ENCODE measurements at places on chromosomes 1 and 21.

DNA sequence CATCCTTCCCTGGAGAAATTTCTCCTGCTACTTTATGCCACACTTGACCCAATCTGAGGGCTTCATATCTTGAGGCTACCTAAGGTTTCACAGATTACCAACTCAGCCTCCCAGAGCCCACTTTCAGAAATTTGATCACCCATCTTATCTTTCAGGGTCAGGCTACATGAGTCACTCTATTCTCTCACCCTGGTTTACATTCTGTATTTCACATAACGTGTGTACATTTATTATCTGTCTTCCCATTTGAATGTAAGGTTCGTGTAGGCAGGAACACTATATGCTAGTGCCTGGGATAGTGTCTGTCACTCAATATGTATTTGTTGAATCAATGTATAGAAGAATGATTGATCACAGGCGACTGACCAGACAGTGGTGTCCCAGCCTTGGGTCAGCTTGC lies 124.8 kb downstream of the UBE2U start:
- no peak for DNase-seq

DNA sequence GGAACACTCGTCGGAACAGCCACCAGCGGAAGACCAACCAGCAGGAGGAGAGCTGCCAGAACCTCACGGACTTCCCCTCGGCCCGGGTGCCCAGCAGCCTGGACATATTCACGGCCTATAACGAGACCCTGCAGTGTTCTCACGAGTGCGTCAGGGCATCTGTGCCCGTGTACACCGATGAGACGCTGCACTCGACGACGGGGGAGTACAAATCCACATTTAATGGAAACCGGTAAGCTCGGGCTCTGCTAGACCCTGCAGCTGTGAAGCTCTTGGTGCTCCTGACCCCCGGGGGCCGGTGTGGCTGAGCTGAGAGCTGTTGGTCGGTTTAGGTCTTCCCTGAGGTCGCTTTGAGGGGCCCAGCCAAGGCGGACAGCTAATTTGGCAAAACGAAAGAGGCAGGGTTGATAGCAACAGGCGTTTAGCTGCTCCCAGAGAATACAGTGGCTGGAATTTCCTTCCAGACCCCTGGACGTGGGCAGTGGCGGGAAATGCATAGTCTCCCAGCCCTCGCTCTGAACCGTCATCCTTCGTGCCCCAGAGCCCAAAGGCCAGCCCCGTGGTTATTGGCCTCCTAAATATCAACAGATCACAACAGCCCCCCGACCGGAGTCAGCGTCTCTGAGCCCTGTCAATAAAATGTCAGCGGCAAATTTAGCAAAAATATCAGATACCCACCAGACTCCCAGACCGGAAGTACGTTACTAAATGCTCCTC lies 118.0 kb downstream of the AJAP1 start:
- no peak for DNase-seq

DNA sequence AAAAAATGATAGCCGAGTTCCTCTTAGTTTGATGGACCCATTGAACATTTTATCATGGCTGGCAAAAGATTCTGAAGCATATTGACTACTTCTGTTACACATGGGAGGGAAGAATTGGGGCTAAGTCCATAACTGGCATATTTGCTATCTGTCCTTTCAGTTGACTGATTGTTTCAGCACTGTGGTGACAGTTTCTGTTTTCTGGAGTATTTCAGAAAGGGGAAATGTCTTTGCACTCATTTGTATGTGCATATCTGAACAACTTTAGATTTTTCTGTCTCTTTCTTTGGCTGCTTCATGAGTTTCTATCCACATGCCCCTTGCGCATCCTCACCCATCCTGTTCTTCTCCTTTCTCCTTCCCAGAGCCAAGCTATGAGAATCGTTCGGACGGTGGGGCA lies 33.2 kb downstream of the SPATA46 start:
- no peak for DNase-seq

GRCh38 chr1:25056536-25056935 lies 126.5 kb upstream of the RUNX3 start:
- no peak for DNase-seq

DNA sequence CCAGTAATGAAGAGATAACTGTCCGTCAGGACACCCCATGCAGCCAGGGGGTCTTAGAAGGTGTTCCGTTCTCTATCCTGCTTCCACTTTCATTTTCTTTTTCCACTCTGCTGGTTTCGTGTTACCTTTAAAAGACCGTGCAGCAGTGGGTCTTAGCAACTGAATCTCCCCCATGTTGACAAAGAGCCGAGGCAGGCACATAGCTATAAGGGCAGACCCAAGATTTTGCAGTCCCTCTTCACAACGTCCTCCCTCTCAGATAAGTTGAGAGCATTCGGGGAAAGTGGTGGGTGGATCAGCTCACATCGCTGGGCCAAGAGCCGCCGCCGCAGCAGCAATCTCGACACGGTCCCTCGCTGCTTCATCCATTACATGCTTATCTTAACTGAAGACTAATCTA lies 355.5 kb downstream of the LMO4 start:
- DNase-seq: peak; percentile 1

- no peak for DNase-seq
Measured at GRCh38 chr1:150383631-150384324, 19.8 kb downstream of the RPRD2 start.

- no peak for DNase-seq
Measured at GRCh38 chr1:13948396-13948795, 248.4 kb downstream of the PRDM2 start.

GRCh38 chr1:10070206-10070605 lies 37.4 kb downstream of the UBE4B start:
- no peak for DNase-seq

DNA sequence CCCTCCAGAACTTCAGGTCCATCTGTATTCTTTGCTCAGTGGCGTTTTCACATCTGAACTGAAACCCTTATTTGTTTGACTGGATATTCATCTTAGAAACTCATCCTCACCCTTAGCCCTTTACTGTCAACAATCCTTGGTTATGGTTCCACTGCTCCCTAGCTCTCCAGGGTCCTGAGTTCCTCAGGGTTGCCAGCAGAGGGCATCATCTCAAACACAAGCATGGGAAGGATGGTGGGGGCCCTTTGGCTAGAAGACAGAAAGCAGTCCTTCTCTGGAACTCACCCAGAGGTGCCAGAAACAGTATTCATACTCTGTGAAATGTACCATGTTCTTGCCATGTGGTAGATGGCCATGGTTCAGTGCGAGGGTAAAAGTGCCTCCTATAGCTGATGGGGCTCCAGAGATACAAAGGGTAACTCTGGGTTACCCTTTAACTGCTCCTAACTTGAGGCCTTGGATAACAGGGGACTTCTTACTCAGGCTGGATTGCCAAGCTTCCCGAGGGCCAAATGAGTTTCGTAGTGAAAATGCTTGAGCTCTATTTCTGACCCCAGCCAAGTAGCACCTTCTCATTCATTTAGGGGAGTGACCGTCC lies 11.3 kb downstream of the NCSTN start:
- DNase-seq: no peak

DNA sequence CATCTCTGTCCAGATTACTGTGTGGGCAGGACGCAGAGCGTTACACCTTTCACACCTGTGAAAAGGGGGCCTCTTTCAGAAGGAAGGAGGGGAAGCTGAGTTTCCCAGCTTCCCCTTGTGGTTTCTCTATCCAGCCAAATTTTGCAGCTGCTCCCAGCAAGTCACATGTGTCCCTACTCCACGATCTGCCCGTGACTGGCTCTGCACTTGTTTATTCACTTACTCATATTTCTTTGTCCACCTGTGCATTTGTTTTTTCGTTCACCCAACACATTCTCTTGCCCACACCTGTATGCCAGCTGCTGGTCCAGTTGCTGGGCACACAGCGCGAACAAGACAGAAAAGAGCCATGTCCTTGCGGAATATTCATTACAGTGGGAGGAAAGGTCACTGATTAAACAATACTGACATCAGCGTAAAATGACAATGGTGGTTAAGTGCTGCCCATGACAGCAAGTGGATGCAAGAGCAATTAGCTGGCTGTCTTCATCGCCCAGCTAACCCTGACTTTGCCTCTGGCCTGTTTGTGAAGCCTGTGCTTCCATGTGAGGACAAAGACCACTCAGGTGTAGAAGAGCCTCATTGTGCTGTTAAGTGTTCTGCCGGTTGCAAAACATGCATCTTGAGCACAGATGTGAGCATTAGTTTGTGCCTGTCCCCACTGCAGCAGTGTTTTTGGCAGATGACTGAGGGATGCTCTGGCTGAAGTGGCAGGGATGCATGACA lies 28.6 kb upstream of the NEK2 start:
- DNase-seq: no peak

DNA sequence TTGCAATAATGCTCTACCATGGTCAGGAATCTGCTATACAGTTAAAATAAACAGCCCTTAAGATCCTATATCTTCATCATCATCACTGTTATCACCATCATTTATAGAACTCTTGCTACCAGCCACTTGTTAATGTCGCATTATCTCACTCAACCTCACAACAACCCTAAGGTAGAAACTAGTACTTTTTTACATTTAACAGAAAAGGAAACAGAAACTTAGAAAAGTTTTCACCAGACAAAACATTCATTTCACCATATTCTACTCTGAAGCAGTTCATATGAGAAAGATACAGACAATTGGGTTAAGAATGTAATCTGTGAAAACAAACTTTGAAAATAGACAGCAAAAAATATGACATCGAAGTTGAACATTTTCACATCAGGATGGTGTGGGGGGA lies 262.6 kb downstream of the ATG4C start:
- no peak for DNase-seq

DNA sequence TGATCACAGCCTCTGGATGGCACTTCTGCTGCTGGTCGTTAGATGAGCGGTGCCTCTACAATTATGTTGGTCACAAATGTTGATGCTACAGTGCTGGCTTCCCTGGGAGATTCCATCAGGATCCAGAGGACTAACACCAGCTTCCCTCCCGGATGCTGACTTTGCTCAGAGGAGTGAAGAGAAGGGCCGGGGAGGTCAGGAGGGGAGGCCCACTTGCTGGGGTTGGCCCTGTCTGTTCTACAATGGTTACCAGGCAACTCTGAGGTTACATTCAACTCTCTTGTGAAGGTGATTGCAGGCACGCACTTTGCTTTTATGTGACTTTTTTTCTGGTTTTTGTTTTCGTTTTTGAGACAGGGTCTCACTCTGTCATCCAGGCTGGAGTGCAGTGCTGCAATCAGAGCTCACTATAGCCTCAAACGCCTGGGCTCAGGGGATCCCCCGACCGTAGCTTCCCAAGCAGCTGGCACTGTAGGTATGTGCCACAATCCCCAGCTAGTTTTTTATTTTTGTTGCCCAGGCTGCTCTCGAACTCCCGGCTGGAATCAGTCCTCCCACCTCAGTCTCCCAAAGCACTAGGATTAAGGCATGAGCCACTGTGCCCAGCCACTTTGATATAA lies 112.5 kb downstream of the ADSS2 start:
- DNase-seq: no peak

DNA sequence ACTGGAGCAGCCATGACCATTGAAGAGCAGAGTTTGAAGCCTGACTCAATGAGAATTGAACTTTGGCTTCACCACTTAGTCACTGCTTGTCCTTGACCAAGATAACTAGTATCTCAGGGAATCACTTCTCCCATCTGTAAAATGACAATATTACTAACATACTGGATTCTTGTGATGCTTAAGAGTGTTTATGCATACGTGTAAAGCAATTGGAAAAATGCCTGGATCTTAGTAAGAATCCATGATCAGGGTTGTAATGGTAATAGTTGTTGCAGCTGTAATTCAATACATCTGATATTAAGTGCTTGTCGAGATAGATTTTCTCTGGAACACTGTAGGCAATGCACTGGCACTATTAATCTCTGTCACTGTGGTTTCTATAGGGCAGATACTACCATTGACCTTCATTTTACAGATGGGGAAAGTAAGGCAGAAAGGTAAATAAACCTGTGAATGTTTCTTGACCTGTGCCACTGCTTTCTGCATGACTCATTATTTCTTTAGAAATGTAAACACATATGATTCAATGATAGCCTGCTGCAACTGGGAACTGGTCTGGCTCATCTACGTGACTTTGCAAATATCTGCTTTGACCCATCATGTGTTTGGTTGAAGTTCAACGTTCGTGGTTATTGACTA lies 662.5 kb downstream of the PLA2G4A start:
- DNase-seq: no peak
